Epithelial cell of proximal tubule (primary cell): ENCODE measurements at places on chromosomes 6 and 20.

DNA sequence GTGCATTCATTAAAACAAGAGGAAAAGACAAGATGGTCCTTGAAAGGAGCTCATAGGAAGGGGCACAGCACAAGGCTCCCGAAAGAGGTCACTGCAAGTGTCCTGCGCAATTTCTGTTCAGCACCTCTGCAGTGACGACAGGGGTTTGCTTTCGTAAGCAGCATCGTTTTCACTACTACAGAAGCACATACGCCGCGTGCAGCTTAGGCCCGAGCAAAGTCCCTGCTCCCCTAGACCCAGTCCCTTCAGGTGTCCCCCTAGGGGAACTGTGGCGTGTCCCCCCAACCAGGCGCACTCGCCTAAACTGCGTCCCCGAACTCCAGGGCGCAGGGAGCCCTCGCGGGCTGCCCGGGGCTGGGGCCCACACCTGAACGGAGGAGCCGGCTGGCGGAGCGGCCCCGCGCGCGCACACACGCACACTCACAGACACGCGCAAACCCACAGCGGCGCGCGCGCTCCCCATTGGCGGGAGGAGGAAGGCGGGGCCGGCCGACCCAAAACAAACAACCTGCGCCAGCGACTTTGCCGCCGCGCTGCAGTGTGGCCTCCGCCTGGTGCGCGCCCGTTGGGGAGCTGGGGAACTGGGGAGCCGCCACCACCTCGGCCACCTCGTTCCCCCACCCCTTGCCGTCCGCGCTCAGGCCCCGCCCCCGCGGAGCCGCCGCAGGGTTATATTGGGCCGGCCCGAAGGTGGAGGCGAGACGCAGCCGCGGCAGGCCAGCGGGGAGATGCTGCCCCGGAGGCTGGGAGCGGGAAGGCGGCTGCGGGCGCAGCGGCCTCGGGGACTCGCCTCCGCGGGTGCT, at the start of gene FOXQ1:
Gene FOXQ1 (plus strand): TSS at position 699 of the 803 bp plus-strand sequence. CDS start 607 bp downstream, outside the sequence.
- DNase-seq: no peak

DNA sequence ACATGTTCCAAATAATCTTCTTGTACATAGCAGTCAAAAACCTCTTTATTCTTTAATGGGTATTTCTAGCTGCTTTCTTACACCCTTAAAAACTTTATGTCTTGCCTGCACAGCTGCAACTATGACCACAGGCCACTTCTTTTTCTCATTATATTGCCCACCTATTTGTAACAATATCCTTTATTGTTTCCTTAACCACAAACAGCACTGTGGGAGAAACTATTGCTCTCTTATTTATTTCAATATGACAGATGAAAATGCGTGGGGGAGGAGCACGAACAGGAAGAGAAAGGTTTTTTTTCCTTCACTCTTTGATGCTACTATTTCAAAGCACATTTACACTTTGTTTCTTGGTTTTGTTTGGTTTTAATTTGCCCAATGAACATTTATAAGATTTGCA, 253.5 kb downstream of the GJA1 start:
- no peak for DNase-seq

DNA sequence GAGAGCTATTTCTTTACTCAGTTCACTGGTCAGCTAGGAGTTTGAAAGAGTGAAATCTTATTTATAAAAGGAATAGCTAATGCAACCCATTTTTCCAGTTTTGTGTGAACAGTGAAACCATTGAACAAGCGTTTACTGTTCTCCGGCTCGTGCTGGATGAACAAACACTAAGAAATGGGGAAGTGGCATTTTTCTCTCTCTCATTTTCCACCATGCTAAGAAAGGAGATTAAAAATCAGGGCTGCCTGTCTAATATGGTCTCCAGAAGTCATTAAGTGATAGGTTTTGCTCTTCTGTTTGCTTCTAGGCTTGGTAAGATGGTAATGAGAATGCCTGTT, 774 bp upstream of the SFT2D1 start:
- no peak for DNase-seq

DNA sequence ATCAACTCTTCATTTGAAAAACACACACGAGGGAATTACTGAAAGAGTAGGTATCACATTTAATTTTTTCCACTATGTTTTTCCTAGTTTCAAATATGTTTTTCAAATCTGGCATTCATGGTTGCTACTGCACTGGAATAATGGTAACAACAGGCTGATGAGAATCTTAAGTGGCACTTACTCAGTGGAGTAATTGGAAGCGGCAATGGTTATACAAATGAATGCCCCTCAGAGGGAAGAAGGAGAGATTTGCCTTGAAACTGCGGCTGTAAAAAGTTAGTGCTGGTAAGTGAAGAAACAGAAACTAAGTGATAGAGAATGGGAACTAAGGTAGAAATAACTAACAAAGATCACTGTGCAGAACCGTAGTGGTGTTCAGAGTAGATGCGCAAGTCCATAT, 41.0 kb upstream of the PDE7B start:
- DNase-seq: no peak

- no peak for DNase-seq
Measured at GRCh38 chr6:149314325-149314905, 3.1 kb upstream of the TAB2 start.

DNA sequence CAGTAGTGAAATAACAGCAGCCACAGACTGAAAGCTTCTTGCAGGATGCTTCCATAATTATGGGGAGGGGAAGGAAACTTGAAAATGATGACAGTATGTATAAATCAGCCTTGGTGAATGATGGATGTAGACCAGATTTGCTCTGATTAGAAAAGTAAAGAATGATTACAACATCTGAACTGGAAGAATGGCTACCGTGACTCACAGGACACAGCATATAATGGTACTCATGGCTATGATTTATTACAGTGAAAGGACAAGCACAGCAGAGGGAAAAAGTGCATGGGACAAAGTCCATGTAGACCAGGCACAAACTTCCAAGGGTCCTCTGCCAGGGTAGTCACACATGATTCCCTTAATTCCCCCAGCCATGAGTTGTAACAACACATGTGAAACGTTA, 70.7 kb upstream of the POPDC3 start:
- no peak for DNase-seq

DNA sequence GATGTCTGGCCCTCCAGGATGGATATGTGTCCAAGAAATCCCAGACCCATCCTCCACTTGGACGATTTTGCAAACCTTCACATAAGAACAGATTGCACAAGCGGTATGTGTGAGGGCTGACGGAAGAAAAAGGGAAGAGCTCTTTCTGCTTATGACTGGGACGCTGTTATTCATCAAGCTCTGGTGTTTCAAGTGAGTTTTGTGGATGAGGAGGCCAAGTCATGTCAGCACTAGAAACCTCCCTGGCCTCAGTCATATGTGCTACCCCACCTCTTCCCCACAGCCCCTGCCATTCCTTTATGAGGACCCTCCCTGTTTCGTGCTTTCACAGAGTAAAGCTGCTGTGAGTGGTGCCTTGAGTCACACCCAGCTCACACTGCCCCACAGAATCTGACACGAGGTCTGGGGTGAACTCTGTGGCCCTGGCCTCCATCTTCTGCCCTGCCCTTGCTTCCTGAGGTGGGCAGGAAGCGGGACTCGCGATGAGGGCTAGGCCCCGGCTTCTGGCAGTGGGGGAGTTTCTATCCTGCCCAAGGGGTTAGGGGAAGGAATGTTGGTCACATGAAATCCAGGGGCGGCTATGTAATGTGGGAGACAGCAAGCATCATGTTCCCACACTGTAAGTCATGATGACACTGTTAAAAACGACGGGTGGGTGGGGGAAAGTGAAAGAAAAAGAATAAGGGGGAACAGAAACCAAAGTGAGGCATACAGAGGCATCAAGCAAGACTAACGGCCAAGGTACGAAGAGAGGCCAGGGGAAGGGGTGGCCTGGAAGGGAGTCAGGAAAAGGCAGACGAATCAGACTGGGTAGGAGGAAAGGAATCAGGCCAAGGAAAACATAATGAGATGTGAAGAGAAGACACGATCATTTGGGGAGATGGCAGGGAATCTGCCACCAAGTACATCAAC, 78.1 kb downstream of the PRDM1 start:
- DNase-seq: no peak

DNA sequence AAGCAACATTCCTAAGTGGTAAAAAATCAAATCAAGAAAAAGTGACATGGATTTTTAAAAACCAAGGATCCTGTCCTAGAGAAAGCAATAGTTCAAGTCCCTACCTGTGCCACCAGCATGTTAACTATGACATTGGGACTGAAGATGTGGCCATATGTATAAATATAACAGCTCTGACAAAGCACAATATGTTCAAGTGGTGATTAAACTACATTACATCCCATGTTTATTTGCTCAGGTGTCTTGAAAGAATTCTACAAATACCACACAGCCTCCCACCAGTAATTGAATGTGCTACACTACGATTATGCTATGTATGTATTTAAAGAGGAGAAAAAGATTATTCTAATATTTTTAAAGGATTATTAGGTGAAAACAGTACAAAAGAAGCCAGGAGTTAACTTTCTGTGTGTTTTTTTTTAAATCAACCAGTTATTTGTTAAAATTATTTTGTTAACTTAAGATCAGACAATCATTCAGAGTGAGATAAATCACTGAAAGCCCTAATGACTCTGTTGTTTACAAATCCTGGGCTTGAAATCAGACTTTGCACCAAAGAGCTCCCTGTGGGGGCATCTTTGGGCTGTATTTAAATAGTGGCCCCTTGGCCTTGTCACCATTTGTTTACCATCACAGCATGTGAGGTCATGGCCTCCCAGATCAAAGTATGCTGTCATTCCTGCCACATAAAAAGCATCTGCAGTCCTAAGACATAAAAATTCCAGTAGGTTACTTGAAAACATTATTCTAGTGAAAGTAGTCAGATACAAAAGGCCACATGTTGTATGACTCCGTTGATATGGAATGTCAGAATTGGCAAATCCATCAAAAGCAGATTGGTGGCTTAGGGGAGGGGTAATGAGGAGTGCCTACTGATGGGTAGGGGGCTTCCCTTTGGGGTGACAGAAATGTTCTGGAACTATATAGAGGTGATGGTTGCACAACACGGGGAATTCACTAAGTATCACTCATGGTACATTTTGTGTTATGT, 17.1 kb downstream of the TTLL2 start:
- no peak for DNase-seq

GRCh38 chr6:130575971-130576370, 210.2 kb downstream of the TMEM200A start:
- DNase-seq: no peak

- DNase-seq: peak; percentile 46
Measured at GRCh38 chr6:107763946-107764345, 60.2 kb downstream of the SCML4 start.

DNA sequence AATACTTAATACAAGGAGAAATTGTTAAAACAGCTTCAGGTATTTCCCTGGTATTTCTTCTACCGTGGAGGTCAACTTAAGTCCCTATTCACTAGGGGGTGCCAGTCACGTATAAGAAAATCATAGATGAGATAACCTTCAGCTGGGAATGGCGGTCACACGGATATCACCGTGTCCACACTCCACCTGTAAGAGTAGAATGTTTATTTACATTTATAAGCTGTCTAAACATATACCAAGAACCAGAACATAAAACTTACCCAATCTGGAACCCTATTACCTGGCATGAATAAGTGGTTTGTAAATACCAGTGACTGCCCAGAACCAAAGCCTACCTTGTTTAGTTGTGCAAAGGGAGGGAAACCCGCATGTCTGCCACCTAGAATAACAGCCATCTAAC, 1.9 kb upstream of the ELOVL4 start:
- peak; percentile 36 for DNase-seq

DNA sequence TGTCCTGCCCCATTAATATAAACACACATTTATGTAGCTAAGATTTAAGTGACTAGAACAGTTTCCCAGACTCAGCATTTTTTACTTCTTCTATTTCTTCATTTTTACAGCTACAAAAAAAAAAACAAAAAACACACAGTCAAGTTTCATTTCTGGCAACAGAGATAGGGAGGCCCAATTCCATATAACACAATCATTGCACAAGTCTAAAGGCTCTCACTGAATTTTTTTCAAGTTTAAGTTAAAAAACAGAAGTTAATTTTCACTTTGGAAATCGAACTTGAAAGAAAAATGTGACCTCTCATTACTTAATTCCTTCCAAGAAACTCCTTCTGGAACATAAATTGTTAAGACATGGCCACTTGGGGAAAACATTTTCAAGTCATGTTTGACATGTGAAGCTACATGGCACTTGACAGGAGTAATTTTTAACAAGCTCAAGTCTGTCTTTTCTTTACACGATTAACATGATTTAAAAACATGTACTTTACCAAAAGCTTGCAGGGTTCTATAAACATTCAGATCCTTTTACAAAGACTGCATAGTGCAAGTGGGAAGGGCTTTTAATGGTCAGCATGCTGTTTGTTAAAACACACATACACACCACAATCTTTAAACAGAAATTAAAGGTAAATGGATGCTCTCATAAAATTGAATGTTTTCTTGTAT, 100.1 kb upstream of the CCDC28A start:
- no peak for DNase-seq

DNA sequence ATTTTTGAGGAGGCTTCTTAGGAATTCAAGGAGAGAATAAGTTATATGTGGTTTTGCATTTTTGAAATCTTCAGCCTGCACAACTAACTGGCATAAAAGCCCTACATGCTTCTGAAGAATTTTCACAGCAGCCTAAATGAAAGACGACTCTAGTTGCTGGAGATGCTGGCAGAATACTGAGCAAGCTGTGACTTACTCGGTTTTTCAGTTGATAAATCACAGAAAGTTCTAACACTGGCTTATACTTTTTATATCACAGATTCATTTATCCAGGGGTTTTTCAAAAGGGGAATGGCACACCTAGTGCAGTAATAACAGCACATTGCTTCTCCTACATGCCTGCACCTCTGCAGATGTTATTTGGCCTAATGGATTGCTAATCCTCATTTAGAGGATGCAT, 134.6 kb downstream of the IMPG1 start:
- DNase-seq: no peak

GRCh38 chr6:54621285-54621684, 225.3 kb upstream of the FAM83B start:
- peak; percentile 10 for DNase-seq

GRCh38 chr20:25067102-25067987, 9.4 kb upstream of the ACSS1 start:
- DNase-seq: no peak

GRCh38 chr6:67639161-67639560, 995.9 kb upstream of the ADGRB3 start:
- no peak for DNase-seq

DNA sequence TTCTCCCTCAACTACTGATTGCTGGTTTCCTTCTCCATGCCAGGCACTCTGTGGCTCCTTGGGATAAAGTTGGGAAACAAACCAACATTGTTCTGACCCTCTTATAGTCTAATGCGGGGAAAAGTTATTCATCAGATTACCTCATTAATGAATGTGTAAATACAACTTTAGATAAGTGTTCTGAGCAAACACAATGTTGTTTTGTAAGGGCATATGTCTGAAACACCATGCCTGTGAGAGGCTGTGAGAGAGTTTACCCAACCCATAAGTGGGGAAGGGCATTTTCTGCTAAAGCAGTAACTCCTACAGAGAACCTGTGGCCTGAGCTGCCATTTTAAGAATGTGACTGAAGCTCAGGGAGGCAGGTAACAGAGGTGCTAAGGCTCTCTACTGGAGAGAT, 283.5 kb downstream of the KHDC1L start:
- DNase-seq: no peak

DNA sequence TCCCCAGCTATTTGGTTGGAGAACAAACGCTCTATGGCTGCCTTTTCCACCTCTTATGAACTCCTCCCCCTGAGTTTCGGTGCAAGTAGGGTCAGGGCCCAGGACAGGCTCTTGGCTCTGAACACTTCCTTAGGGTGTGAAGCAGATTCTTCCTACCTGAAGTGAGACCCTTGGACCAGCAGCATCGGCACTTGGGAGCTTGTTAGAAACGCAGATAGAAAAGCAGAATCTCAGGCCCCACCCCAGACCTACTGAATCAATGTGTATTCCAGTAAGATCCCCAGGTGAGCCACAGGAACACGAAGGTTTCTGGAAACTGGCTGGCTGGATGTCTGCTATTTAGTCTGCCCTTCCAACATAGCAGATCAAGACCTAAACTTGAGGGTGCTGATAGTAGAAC, 3.2 kb downstream of the FAM50B start:
- DNase-seq: no peak
